Uterus (tissue), 4 donors: ENCODE measurements at places on chromosomes 7 and 10. TPM values are rescaled to one million over a fixed set of nuclear protein-coding genes. Genes with fewer than 3 reads are reported as not detected.

GRCh38 chr10:11180228-11180627 lies 162.6 kb downstream of the CELF2 start:
- no peak overlapping the region for H3K27ac ChIP-seq
- no peak for DNase-seq
- H3K4me1 ChIP-seq, result no peaks in the 10 kb centered on the region
- H3K4me3 ChIP-seq, result no peak overlapping the region
- H3K36me3 ChIP-seq, result no peaks in the 10 kb centered on the region
- no peaks in the 10 kb centered on the region for H3K27me3 ChIP-seq

DNA sequence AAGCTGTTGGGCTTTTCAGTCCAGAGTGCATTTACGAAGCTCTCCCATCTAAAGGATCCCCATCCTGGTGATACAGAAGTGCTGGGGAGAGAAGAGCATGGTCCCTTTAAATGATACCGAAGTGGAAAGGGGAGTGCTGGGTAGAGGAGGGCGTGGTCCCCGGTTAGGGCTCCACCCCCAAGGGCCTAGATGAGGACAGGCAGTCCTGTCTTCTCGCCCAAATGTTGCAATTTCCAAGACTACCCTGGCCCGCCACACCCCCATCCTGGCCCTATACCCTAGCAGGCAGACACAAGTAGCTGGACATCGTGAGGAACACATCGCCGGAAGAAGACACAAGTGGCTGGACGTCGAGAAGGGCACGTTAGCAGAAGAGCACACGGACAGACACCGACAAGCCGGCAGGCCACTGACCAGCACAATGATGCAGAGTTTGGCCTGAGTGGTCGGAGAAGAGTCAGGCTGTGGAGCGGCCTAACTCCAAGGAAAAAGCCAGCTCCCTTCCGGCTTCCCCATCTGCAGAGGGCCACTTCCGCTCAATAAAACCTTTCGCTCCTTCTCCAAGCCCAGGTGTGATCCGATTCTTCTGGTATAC lies 439.5 kb upstream of the NRP1 start:
- no peaks in the 10 kb centered on the region for H3K4me1 ChIP-seq
- H3K27ac ChIP-seq, result no peak overlapping the region
- no peak overlapping the region for H3K4me3 ChIP-seq

- no peaks in the 10 kb centered on the region for H3K36me3 ChIP-seq
- DNase-seq, result no peak
- H3K4me1 ChIP-seq, result no peaks in the 10 kb centered on the region
- H3K27ac ChIP-seq, result peak overlapping the region; percentile 42
- no peak overlapping the region for H3K4me3 ChIP-seq
Observed at GRCh38 chr7:137151041-137151689, 192.4 kb downstream of the PTN start.

The PAPOLB gene
- total RNA-seq, result 0.24 TPM

DNA sequence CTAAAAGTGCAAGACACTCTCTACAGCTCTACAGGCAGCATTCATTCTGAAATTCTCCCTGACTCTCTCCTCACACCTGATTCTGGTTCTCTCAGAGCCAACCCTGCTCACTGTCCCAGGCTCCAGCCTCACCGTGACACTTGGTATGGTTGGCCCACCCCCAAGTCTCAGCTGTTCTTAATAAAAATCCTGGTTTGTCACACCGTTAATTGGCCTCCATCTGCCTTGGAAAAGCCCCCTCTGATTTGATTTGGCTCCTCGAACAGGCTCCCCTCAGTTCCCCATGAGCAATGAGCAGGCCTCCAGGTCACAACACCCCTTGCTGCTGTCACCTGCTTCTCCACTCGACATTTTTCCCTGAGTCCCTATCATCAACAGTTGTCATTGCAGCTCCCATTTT lies 507.3 kb upstream of the AUTS2 start:
- H3K27me3 ChIP-seq, result no peaks in the 10 kb centered on the region
- no peaks in the 10 kb centered on the region for H3K36me3 ChIP-seq
- no peaks in the 10 kb centered on the region for H3K4me1 ChIP-seq
- no peak overlapping the region for H3K4me3 ChIP-seq
- H3K27ac ChIP-seq, result no peak overlapping the region

GRCh38 chr10:7233259-7233991 lies 177.4 kb downstream of the SFMBT2 start:
- DNase-seq, result no peak
- peaks cover 4% of the 10 kb centered on the region for H3K4me1 ChIP-seq
- no peak overlapping the region for H3K27ac ChIP-seq
- H3K27me3 ChIP-seq, result no peaks in the 10 kb centered on the region
- no peak overlapping the region for H3K4me3 ChIP-seq

DNA sequence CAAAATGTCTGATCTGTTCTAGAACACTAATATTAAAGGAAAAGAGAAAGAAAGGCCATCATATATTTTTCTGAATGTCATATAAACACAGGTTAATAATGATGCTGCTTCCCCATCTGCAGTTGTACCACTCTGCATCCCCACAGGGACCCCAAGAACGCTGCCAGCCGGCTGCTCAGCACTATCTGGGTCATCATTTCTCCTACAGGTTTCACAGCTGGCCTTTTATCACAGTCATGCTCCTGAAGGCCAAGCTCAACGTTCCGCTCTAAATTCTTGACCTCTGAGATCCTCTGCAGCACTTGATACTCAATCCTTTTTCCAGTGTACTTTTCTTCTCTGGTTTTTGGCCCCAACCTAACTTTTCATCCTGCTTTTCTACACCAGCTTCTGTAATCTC lies 4.8 kb downstream of the IDI1 start:
- H3K27ac ChIP-seq, result peak overlapping the region; percentile 67
- no peaks in the 10 kb centered on the region for H3K27me3 ChIP-seq
- H3K4me1 ChIP-seq, result no peaks in the 10 kb centered on the region
- DNase-seq, result no peak

The LIPK gene
- not detected for total RNA-seq

The PSTK gene
- 11.2 TPM for total RNA-seq

The TMEM270 gene
- total RNA-seq, result 1.1 TPM

The SDK1 gene
- 3.8 TPM for total RNA-seq

The ZNF138 gene
- 13.6 TPM for total RNA-seq

DNA sequence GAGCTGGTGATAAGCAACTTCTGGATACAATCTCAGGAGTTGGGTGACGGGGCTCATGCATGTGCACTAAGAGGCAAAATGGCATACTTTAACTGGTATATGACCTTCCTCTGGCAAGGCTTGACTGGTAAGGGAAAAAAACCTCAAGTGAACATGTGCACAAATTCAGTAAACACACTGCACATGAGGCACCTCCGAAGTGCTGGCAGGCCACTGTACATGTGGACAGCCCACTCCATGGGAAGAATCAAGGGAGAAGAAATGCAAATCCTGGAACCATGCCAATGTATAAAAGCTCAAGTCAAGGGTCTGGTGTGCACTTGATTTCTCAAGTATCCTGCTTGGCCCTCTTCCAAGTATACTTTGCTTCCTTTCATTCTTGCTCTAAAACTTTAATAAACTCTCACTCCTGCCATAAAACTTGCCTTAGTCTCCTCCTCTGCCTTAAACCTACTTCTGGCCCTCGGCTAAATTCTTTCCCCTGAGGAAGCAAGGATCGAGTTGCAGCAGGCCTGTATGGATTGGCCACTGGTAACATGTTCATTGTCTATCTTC lies 167.2 kb downstream of the RAMP3 start:
- H3K27ac ChIP-seq, result no peak overlapping the region
- H3K4me1 ChIP-seq, result no peaks in the 10 kb centered on the region
- H3K27me3 ChIP-seq, result no peaks in the 10 kb centered on the region
- no peak for DNase-seq
- no peaks in the 10 kb centered on the region for H3K36me3 ChIP-seq
- H3K4me3 ChIP-seq, result no peak overlapping the region

The GPNMB gene
- total RNA-seq, result 42.5 TPM

The CCDC172 gene
- total RNA-seq, result not detected

- H3K27ac ChIP-seq, result peak overlapping the region; percentile 96
- no peaks in the 10 kb centered on the region for H3K4me1 ChIP-seq
- H3K27me3 ChIP-seq, result no peaks in the 10 kb centered on the region
- DNase-seq, result peak; percentile 31
- H3K36me3 ChIP-seq, result no peaks in the 10 kb centered on the region
Observed at GRCh38 chr7:18087026-18087686, 59.5 kb upstream of the PRPS1L1 start.

The ABCC2 gene
- 1.0 TPM for total RNA-seq

The PRRT4 gene
- total RNA-seq, result 1.7 TPM
